Esophagus squamous epithelium (tissue), 5 donors: ENCODE measurements at places on chromosomes 4 and X. TPM values are rescaled to one million over a fixed set of nuclear protein-coding genes. Genes with fewer than 3 reads are reported as not detected.

DCAF12L2 gene
- total RNA-seq = not detected

PWWP3B gene
- not detected for total RNA-seq

DNA sequence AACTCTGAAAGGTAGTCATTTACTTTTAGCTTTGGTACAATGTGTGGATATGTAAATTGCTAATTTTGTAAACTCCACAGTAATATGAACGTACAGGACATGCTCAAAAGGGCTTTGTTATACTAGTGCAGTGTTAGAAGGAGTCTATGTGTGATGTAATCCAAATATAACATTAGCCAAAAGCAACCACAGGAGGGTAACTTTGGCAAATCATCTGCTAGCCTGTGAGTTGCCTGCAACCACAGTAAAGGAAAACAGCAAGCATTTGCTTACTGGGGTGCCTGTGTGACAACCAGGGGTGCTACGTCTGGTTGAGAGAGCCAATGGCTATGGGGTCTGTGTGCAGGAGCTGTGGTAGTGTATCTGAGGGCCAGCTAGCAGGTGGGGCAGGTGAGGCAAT lies 245.8 kb downstream of the ADAMTS3 start:
- no peaks in the 10 kb centered on the region for H3K27me3 ChIP-seq
- H3K4me1 ChIP-seq = peaks cover 9% of the 10 kb centered on the region
- no peak for DNase-seq
- no peak overlapping the region for H3K4me3 ChIP-seq
- no peaks in the 10 kb centered on the region for H3K36me3 ChIP-seq
- H3K27ac ChIP-seq = no peak overlapping the region

GRCh38 chr4:17584521-17585213 lies 7.7 kb downstream of the LAP3 start:
- peaks cover 96% of the 10 kb centered on the region for H3K36me3 ChIP-seq
- H3K27me3 ChIP-seq = no peaks in the 10 kb centered on the region
- no peaks in the 10 kb centered on the region for H3K4me1 ChIP-seq
- H3K4me3 ChIP-seq = no peak overlapping the region

GRCh38 chr4:119204916-119205315 lies 7.6 kb upstream of the USP53 start:
- DNase-seq = no peak
- no peak overlapping the region for H3K4me3 ChIP-seq
- H3K4me1 ChIP-seq = peaks cover 7% of the 10 kb centered on the region
- no peaks in the 10 kb centered on the region for H3K36me3 ChIP-seq
